Neural progenitor cell (in vitro differentiated cells): ENCODE measurements at places on chromosomes 1 and 21.
A peak's percentile ranks its signal among the peaks of the same experiment; 100 is the strongest.

DNA sequence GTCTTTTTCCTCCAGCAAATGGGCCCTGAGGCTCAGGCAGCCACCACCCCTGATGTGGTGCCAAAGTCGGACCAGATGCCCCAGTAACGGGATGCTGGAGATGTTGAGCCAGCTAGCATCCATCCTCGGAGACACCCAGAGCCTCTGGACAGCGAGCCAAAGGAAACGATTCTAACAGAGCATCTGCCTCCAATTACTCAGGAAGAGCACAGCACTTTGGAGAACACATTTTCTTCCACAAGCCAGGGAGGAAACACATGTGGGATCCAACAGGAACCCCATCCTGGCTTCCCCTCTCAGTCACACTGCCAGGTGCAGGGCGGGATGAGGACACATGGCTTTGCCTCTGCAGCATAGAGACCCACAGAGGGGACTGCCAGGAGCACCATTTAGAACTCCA lies 44.9 kb downstream of the C1orf198 start:
- DNase-seq: no peak

DNA sequence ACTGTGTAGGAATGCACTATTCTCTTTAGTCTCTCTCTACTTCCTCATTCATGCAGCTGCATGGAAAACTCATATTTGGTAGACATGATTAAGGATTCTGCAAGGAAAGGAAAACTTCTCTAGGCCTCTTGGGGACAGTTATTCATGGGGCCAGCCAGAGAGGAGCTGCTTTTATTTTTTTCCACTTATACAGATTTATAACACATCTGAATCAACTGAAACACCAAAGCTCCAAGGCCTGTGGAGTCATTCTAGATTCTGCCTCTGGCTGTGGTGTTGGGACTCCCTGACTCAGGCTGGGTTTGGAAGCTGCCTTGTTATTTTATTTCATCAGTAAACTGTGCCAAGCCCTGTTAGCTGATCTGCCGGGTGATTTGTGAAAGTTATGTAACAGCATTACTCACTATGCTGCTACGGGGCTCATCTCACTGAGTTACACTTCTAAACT lies 83.9 kb upstream of the EDEM3 start:
- DNase-seq: no peak

- no peak for DNase-seq
Observed at GRCh38 chr1:158930504-158930903, 848 bp upstream of the PYHIN1 start.

GRCh38 chr1:79198832-79199231 lies 192.3 kb upstream of the ADGRL4 start:
- no peak for DNase-seq

DNA sequence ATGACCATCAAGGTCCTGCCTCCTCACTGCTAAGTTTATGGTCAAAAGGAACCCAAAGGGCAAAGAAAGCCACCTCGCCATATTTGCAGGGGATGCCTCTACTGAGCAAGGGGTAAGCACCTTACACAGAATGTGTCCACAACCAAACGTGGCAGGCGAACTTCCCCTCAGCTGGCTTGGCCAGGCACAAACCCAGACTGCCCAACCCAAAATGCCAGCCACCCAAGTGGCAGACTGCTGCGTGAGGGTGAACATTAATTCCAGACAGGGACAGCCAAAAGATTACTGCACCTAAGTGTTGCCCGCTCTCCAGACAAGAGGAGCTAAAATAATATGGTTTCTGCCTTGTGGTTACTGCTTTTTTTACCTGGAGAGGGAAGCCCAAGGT lies 16.0 kb downstream of the ZNF697 start:
- DNase-seq: no peak

DNA sequence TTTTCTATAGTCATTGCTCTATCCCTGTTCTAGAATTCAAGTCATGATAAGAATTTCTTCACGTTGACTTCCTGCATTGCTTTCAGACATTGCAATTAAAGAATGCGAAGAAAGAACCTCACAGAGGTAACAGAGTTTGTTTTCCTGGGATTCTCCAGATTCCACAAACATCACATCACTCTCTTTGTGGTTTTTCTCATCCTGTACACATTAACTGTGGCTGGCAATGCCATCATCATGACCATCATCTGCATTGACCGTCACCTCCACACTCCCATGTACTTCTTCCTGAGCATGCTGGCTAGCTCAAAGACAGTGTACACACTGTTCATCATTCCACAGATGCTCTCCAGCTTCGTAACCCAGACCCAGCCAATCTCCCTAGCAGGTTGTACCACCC lies 10.6 kb downstream of the APCS start:
- DNase-seq: no peak

GRCh38 chr1:242006976-242007375 lies 8.1 kb upstream of the MAP1LC3C start:
- no peak for DNase-seq

GRCh38 chr1:218917656-218918055 lies 256.0 kb upstream of the LYPLAL1 start:
- DNase-seq: no peak

GRCh38 chr1:76607717-76608116 lies 259.6 kb upstream of the ST6GALNAC5 start:
- DNase-seq: no peak

GRCh38 chr1:37509181-37509580 lies 5.4 kb downstream of the MEAF6 start:
- peak; percentile 14 for DNase-seq

DNA sequence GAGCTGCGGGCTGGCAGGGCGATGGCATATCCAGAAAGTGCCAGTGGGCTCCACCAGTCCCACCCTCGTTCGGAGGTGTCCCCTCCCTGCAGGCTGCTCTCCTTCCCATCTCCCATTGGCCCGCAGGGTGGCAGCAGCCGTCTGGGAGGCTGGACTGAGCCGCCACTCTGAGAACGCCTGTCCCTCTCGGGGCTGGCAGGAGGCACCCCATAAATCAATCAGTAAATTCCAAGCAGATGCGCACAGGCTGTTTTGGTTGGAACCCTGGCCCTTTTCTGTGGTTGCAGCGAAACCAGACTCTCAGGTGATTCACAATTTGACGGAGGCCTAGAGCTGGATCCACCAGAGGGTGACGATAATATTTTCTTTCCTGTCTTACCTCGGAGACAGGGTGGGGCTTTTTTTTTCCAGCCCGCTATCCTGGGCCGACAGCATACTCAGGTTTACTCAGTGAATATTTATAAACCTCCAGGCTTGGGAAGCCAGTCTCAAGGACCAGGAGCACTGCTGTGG lies 99.7 kb downstream of the GLIS1 start:
- DNase-seq: no peak

DNA sequence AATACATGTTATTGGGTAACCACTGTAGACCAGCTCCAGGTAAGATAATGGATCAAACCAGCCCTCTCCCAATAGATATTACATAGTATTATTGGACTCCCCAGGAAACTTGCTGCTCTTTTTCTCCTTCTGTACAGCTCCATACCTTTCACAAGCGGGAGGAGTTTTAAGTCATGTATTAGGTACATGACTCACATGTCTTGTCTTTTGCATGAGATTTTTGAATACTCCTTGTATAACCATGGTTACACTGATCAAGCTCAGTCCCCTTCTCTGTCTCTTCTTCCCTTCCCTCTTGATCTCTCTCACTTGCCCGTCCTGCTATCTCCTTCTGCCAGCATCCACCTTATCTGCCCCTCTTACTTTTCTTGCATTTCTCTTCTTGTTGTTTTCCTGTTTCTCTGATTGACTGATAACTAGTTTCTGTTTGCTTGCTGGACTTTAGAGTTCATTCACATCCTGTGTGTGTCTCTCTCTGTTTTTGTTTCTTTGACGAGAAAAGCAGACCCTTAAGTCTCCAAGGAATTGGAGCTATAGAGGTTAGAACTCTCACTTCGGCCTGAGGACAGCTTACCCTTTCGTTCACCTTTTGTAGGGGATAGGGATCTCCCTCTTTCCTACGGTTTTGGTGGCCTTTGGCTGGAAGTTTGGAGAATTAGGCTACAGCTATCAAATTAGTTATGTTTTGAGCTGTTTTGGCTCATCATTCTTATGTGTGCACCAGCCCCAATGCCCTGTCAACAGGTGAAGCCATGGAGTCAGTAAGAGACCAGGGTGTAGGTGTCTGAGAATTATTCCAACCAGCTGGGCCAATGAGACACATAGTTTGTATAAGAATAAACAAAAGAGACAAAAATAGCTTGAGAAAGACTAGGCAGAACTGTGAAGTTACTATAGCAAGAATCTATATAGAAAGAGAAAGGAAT lies 49.0 kb upstream of the ASB17 start:
- DNase-seq: no peak

- no peak for DNase-seq
Observed at GRCh38 chr1:179857009-179857408, 20.6 kb downstream of the TOR1AIP2 start.

DNA sequence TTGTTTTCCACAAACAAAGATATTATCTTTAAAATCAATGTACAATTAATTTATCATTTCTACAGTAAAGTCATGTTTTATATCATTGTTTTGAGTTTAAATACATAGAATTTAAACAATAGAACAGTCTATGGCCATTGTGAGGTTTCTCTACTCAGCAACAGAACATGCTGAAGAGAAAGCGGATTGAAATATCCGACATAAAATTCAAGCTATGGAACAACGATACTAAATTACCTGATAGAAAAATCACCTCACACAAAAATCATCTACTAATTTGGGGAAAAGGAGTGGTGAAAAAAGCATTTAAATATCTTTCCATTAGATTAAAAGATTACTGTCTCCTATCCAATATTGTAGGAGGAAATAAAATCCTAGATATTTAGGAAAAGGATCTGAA lies 12.6 kb downstream of the CDKN2C start:
- no peak for DNase-seq

DNA sequence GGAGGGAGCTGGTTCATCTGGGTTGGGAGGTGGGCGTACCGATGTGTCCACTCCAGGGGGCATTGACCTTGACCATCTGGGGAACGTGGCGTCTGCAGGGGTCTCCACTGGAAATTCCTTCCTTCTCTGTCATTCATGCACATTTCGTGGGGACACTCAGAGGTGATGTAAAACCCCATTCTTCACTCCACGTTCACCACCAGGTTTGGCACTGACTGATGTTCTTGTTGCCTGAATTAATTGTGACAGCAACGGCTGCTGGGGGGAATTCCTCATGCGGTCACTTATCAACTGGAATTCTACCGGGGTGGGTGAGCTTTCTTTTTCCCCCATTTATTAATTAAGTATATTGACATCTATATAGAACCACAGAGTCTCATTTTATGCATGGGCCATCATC lies 18.1 kb upstream of the POFUT2 start:
- no peak for DNase-seq

GRCh38 chr1:246383239-246383589 lies 123.9 kb downstream of the SMYD3 start:
- no peak for DNase-seq

DNA sequence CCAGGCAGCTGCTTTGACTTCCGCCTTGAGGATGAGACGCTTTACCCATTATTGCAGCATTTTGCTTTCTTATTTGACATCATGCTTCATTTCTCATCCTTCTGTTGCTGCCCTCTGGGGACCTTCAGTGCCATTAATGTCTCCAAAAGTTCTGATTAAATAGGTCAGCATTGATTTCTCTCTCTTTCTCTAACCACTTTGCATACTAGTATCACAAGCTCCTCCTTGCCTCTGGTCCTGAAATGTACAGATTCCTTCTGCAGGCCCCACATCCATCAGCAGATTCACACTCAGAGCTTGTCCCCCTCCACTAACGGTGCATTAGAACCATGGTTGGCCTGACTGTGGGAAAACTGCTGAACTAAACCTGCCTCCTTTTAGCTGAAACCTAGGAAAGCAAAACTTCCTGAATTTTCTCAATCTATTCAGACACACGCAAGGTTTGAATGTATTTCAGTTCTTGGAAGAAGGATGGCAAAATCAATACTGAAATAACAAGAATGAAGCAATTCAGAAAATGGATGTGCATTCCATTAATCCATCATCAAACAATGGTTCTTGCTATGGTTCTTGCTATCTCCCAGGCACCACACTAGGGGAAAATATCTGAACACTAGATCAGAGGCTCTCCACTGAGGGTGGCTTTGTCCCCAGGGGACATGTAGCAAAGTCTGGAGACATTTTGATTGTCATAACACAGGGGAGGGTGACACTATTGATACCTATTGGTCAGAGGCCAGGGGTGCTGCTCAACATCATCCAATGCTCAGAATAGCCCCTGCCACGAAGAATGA lies 154.5 kb downstream of the PCP4 start:
- no peak for DNase-seq

- DNase-seq: no peak
Observed at GRCh38 chr1:109827466-109827865, 63.7 kb upstream of the EPS8L3 start.

- DNase-seq: no peak
Observed at GRCh38 chr21:37436174-37436573, 69.6 kb downstream of the DYRK1A start.

DNA sequence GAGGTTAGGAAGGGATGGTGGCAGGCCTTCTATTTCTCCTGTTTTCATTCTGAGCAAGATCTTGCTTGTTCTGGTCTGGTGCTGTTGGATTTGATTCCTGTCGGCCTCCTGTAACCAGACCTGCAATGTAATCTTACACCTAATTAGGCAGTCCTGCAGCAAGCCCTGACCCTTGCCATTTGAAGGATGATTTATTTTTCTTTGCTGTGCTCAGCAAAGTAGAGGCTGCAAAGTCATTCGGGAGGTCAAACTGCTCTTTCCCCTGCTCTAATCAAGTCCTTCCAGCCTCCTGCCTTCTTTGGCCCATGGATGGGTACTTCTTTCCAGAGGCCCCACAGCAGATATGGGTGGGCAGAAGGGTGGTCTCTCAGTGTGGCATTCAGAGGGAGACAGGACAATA lies 417.7 kb upstream of the USP24 start:
- peak; percentile 18 for DNase-seq

- peak; percentile 82 for DNase-seq
Observed at GRCh38 chr1:154344977-154345837, 19.9 kb downstream of the ATP8B2 start.

DNA sequence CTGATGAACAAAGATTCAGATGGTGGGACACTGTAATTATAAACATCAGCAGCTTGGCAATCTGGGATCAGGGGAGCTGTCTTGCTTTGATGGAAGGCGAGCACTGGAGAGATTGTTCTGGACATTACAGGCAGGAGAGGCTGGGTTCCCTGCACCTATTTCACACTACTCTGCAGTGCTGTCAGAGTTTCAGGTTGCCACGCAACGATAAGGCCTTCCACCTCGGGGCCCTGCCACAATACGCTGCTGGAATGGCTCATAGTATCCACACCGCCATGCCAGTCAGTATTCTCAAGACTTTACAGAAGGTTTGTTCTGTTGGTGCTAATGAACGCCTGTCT lies 96.8 kb downstream of the GLIS1 start:
- DNase-seq: no peak
